ENCODE measurements at places on chromosomes 6 and 20. TPM values are rescaled to one million over a fixed set of nuclear protein-coding genes. Genes with fewer than 3 reads are reported as not detected.

DNA sequence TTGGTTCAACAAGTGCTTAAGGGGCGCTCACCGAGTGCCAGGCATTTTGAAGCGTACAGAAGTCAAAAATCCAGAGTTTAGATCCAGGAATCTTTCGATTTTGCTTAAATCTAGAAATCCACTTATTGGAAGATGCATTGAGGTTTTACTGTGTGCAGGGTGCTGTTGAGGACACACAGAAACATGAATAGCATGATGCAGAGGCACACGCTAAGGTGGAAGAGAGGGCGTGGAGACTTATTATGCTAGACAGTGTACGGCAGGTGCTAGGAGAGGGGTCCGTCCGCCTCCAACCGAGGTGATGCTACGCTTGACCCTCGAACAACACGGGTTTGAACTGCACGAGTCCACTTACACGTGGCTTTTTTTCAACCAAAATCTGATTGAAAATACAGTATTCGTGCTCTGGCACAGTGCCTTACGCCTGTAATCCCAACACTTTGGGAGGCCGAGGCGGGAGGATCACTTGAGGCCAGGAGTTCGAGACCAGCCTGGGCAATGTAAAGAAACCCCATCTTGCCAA is 1.0 kb upstream of the KIF13A start:
- no peaks in the 10 kb centered on the region for H3K27me3 ChIP-seq
- H3K4me3 ChIP-seq = peak overlapping the region; percentile 93
- H3K36me3 ChIP-seq = peaks cover 10% of the 10 kb centered on the region
- H3K27ac ChIP-seq = no peak overlapping the region
- peaks cover 32% of the 10 kb centered on the region for H3K4me1 ChIP-seq
- DNase-seq = no peak

GRCh38 chr6:5566718-5567117 is 305.4 kb downstream of the FARS2 start:
- DNase-seq = no peak
- H3K27me3 ChIP-seq = no peaks in the 10 kb centered on the region
- no peaks in the 10 kb centered on the region for H3K4me1 ChIP-seq
- no peak overlapping the region for H3K27ac ChIP-seq

DNA sequence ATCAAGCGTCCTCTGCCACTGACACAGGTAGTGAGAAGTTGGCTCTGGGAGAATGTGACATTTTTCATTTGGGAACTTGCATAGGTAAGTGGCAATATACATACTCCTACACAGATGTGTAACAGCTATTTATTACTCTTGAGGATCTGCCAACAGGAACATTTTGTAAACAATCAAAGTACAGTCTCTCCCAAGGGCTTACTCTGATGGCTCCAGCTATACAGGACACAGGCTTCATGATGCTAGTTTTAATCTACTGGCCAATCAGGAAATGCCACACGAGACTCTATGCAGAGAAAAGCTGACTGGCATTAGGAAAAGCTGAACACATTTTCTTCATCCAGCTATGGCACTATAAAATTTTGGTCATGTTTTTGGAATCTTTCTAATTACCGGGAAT is 57.8 kb downstream of the POPDC3 start:
- no peaks in the 10 kb centered on the region for H3K4me1 ChIP-seq
- peaks cover 20% of the 10 kb centered on the region for H3K36me3 ChIP-seq
- no peaks in the 10 kb centered on the region for H3K27me3 ChIP-seq
- DNase-seq = no peak

DNA sequence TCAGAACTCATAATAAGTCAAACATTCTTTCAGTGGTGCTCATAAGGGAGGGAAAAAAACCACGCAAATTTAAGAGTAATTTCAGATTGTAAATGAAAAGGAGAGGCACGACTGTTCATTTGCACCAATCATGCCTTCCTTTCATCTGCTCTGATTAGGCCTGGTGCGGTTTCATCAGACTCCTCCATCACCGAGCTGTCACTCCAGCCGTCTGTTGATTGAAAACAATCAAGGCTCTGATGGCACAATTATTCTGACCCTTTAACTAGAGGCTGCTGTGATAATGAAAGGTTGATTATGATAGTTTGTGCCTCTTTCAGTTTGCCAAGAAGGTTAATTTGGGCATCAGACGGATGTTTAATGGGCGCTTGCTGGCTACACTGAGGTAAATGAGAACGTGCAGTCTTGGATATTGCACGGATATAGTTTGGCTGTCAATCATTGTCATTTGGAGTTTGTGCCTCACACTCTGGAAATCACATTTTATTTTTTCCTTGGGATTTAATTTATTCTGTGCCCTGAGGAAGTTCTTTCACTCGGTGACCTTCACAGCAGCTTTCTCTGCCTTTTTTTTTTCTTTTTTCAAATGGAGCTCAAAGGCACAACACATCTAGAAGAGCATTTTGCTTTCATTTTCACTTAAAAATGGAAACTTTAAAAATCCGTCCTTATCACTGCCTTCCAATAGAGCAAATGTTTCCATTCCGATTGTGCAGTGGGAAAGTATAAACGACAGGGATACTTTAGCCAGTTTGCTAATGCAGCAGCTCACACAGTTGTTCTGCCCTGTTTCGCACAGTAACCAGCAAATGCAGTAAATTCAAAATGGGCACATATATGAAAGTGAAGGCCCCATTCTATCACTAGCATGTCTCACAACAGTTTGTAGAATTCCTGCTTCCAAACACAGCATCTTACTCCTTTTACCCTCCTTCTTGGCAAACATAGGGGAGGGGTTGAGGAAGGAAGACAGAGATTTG is 172.8 kb downstream of the KLHL32 start:
- H3K4me1 ChIP-seq = no peaks in the 10 kb centered on the region
- no peak overlapping the region for H3K4me3 ChIP-seq
- H3K27me3 ChIP-seq = no peaks in the 10 kb centered on the region
- H3K36me3 ChIP-seq = no peaks in the 10 kb centered on the region

DNA sequence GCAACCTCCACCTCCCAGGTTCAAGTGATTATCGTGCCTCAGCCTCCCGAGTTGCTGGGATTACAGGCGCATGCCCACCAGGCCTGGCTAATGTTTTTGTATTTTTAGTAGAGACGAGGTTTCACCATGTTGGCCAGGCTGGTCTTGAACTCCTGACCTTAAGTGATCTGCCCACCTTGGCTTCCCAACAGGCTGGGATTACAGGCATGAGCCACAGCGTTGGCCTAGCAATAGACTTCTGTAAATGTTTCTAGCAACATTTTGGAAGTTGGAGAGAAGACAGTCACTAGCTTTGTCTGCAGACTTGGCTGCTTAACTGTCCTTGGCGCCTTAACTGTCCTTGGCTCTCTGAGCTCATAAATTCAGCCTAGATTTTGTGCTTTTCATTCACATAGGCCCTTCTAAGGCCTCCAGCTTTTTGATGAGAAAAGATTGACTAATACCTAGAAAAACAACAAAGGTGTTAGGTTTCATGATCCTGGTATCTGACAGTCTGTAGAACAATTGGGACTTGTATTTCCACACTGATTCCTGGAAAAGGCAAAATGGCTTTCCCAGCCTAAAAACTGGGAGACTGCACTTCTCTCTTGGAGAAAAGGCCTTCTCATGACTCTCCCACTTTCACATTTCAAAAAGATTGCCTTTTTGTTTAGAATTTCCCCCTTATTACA is 49.7 kb downstream of the OR2B2 start:
- no peak overlapping the region for H3K4me3 ChIP-seq
- no peak for DNase-seq
- H3K36me3 ChIP-seq = no peaks in the 10 kb centered on the region
- H3K27me3 ChIP-seq = no peaks in the 10 kb centered on the region

DNA sequence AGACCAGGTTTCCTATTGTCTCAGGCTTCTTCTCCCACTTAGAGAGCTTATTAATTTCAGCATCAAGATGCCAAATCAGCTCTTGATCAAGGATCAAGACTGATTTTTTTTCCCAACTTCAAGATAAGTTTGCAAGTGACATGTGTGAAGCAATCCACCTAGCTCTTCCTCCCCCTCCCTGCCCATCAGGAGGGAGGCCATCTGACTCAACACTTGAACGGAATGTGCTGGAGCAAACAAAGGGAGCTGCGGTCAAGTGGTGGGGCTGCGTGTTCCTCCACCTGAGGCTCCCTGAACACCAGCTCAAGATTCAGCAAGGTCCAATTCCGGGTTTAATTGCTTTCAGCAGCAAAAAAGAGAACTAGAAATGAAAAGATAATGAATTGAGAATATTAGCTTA is 38.7 kb downstream of the TTI1 start:
- no peak overlapping the region for H3K27ac ChIP-seq
- H3K4me1 ChIP-seq = peaks cover 43% of the 10 kb centered on the region
- peaks cover 76% of the 10 kb centered on the region for H3K36me3 ChIP-seq
- peak; percentile 46 for DNase-seq

DNA sequence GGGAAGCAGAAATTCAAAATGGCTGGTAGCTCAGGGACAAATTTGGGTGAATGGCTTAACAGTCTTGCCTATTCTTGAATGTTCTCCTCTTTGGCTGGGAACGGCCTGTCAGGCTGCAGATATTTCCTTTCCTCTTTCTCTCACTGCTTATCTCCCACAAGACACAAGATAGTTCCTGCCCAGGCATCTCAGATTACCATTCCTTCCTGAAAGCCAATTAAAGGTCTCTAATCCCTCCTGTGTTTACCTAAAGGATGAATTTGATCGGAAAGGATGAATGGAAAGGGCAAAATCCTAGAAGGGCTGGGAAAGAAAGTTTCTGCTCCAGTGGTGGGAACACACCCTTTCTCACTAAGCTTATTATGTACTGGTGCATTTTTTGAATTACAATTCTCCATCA is 95.9 kb upstream of the JAG1 start:
- H3K4me3 ChIP-seq = no peak overlapping the region
- H3K27ac ChIP-seq = no peak overlapping the region
- H3K4me1 ChIP-seq = peaks cover 28% of the 10 kb centered on the region
- no peaks in the 10 kb centered on the region for H3K27me3 ChIP-seq
- DNase-seq = no peak

DNA sequence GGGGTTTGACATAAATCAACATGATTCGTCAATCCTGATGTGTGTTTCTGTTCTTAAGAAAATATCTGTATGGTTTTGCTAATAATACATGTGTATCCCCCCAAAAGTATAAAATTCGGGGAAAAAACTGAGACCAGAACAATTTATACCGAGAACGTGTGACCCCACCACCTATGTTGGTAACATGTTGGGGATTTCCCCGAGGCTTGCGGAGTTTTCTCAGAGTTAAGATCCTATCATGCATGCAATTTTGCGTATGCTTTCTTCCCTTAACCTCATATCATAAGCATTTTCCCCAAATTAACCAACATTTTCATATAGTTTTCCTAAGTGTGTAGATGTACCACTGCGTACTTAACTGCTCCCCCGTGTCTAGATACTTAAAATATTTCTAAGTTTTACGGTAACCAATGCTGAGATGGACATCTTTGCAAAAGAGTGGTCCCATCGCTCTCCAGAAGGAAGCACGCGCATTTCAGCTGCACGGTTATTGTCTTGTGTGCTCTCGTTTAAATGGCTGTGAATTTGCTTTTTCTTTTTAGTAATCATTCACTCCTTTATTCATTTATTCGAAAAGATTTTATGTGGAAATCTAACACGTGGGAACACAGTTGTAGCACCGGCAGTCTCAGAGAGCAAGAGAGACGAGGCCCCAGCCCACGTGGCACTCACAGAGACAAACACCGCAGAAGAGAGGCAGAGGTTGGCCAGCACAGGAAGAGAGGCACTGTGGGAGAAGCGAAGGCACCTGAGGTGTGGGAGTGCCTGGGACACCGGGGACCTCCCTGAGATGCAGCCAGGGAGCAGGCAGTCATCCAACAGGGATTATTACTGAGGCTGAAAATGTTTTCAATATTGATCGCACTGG is 13.2 kb upstream of the IRF4 start:
- H3K36me3 ChIP-seq = no peaks in the 10 kb centered on the region
- H3K27ac ChIP-seq = no peak overlapping the region
- no peak for DNase-seq
- H3K4me1 ChIP-seq = no peaks in the 10 kb centered on the region
- peaks cover 57% of the 10 kb centered on the region for H3K27me3 ChIP-seq

GRCh38 chr20:41124451-41125094 is 12.8 kb upstream of the PLCG1 start:
- H3K4me3 ChIP-seq = no peak overlapping the region
- no peaks in the 10 kb centered on the region for H3K27me3 ChIP-seq
- no peaks in the 10 kb centered on the region for H3K4me1 ChIP-seq
- no peak overlapping the region for H3K27ac ChIP-seq
- DNase-seq = no peak

DNA sequence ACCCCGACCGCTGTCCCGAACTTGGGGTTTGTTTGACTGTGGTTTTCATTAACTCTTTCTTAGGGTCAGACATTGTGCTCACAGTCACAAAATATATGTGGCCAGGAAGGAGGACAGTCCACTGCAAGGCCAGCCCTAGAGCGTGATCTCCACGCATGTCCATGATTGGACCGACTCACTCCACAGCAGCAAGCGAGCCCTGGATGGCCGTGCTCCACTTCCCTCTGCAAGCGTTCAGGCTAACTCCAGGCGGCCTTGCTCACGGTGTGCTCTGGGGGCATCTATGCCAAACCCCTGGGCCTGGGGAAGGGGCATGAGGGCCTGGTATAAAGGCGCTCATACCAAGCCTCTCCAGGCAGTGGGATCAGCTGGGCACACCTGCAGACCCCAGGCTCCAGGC is 5.6 kb downstream of the DACT2 start:
- no peaks in the 10 kb centered on the region for H3K36me3 ChIP-seq
- H3K4me1 ChIP-seq = no peaks in the 10 kb centered on the region
- no peak for DNase-seq

- H3K27me3 ChIP-seq = no peaks in the 10 kb centered on the region
- H3K27ac ChIP-seq = no peak overlapping the region
- no peaks in the 10 kb centered on the region for H3K4me1 ChIP-seq
- H3K4me3 ChIP-seq = no peak overlapping the region
Observed at GRCh38 chr20:52783769-52784168, 188.4 kb upstream of the TSHZ2 start.

The GTF2H4 gene
- total RNA-seq = 13.4 TPM

The SLC24A3 gene
- total RNA-seq = not detected

The SAPCD1 gene
- 1.4 TPM for total RNA-seq

The FOXF2 gene
- total RNA-seq = 51.6 TPM

The DZANK1 gene
- total RNA-seq = 0.97 TPM
